ENCODE measurements at places on chromosomes 6 and 20. TPM values are rescaled to one million over a fixed set of nuclear protein-coding genes. Genes with fewer than 3 reads are reported as not detected.

DNA sequence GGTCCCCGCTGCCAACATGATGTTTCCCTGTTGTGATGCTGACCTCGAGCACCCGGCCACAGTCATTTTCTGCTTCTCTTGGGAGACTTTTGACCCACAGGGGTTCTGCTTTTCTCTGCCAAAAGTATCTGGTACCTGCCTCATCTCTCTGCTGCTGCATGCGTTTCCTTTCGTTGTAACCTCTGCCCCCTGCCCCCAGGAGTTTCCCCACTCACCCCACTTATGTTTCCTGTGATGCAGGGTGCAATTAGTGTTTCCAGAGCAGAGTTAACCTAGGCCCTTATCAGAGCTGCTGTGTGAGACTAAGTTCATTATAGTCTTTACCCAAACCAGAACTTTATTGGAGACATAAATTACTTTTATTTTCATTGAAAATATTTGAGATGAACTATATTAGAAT lies 65.2 kb upstream of the EDN3 start:
- H3K4me1 ChIP-seq = no peaks in the 10 kb centered on the region
- DNase-seq = no peak
- no peaks in the 10 kb centered on the region for H3K36me3 ChIP-seq
- H3K27ac ChIP-seq = no peak overlapping the region

- no peak for DNase-seq
- H3K36me3 ChIP-seq = no peaks in the 10 kb centered on the region
- no peak overlapping the region for H3K27ac ChIP-seq
- H3K4me3 ChIP-seq = no peak overlapping the region
- H3K4me1 ChIP-seq = no peaks in the 10 kb centered on the region
These were observed 189.9 kb upstream of the PRDM1 start for GRCh38 chr6:105896052-105896820.

DNA sequence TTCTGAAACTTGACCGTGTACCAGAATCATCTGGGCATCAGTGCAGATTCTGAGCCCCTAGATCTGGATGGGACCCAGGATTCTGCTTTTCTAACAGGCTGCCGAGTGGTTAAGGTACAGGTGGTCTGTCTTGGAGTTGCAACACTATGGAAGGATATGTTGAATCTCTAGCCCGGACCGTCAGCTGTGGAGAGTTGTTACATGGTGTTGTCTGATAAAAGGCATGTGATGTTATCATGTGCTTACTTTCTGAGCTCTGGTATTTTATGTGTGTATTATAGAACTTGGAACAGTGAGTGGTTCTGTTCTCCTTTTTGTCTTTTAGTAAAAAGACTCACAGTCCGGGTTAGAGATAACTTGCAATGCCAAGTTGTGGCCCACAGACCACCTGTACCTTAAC lies 123.0 kb downstream of the JARID2 start:
- H3K4me1 ChIP-seq = peaks cover 5% of the 10 kb centered on the region
- H3K27ac ChIP-seq = no peak overlapping the region
- no peaks in the 10 kb centered on the region for H3K36me3 ChIP-seq
- no peak for DNase-seq
- H3K27me3 ChIP-seq = no peaks in the 10 kb centered on the region

GRCh38 chr20:40868551-40869217 lies 159.9 kb upstream of the TOP1 start:
- peak overlapping the region; percentile 63 for H3K27ac ChIP-seq
- DNase-seq = peak; percentile 47
- H3K36me3 ChIP-seq = no peaks in the 10 kb centered on the region
- H3K27me3 ChIP-seq = no peaks in the 10 kb centered on the region
- H3K4me1 ChIP-seq = peaks cover 3% of the 10 kb centered on the region

GRCh38 chr20:18702736-18703135 lies 110.8 kb upstream of the SCP2D1 start:
- DNase-seq = no peak
- no peaks in the 10 kb centered on the region for H3K36me3 ChIP-seq
- no peaks in the 10 kb centered on the region for H3K27me3 ChIP-seq
- no peak overlapping the region for H3K4me3 ChIP-seq

DNA sequence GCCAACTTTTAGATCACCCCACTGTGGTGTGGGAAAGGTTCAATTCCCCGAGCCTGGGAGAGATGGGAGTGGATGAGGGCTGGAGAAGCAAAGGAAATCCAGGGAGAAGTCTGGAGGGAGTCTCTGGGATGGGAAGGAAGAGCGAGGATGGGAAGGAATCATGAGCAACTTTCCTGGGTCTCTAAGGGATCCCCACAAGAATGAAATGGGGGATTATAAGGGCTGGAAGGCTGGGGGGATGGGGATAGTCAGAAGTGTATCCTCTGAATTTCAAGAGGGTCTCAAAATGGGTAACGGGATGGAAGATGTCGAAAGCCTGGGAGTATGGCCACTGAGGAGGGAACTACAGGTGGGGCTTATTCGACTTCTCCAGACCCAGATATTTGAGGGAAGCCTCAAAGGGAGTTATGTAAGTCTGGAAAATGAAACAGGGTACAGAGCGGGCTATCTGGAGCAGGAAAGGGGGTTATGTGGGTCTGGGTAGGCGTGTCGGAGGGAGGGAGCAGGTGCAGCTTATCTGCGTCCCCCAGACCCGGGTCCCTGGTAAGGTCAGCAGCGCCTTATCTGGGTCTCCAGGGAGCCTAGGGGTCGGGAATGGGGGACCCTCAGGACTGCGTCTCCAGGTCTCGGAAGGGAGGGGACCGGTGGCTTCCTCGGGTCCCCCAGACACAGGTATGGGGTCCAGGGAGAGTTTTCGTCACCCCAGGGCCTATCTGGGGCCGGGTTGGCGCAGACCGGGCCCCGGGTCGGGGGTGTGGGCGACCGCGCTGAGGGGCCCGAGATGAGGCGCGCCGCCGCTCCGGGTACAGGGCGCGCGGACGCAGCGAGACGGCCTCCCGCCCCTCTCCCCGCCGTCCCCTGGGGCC lies 550 bp downstream of the PLAGL2 start:
- no peaks in the 10 kb centered on the region for H3K27me3 ChIP-seq
- no peaks in the 10 kb centered on the region for H3K36me3 ChIP-seq
- peak overlapping the region; percentile 97 for H3K27ac ChIP-seq
- peak overlapping the region; percentile 99 for H3K4me3 ChIP-seq

DNA sequence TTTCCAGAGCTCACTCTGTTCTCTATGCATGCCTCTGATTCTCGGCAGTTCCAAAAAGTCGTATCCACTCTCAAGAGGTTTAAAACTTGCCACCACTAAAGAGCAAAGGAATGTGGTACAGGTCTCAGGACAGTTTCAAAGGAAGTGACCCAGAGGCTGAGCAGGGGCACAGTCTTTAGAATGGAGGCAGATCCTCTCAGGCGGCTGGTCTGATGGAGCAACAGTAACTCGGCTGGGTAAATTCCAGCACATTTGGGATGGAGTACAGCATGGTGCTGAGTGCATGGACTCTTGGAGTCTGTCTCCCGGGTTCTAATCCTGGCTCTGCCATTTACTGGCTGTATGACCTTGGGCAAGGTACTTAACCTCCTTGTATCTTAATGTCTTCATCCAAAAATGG lies 88.1 kb upstream of the BACH2 start:
- H3K36me3 ChIP-seq = no peaks in the 10 kb centered on the region
- no peaks in the 10 kb centered on the region for H3K27me3 ChIP-seq
- no peaks in the 10 kb centered on the region for H3K4me1 ChIP-seq
- no peak for DNase-seq
- H3K4me3 ChIP-seq = no peak overlapping the region
- H3K27ac ChIP-seq = no peak overlapping the region

DNA sequence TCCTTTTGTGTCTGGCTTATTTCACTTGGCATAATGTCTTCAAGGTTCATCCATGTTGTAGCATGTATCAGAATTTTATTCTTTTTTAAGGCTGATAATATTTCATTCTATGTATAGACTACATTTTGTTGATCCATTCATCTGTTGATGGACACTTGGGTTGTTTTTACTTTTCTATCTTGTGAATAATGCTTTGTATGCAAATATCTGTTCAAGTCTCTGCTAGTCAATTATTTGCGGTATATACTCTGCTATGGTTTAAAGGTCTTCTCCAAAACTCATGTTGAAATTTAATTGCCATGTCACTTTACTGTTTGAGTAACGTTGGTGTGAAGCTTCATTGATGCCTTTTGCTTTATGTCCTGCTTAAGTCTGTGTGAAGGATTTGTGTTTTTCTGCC lies 27.5 kb downstream of the ECI2 start:
- no peaks in the 10 kb centered on the region for H3K4me1 ChIP-seq
- no peak for DNase-seq
- H3K27ac ChIP-seq = no peak overlapping the region
- H3K27me3 ChIP-seq = no peaks in the 10 kb centered on the region
- H3K36me3 ChIP-seq = no peaks in the 10 kb centered on the region

DNA sequence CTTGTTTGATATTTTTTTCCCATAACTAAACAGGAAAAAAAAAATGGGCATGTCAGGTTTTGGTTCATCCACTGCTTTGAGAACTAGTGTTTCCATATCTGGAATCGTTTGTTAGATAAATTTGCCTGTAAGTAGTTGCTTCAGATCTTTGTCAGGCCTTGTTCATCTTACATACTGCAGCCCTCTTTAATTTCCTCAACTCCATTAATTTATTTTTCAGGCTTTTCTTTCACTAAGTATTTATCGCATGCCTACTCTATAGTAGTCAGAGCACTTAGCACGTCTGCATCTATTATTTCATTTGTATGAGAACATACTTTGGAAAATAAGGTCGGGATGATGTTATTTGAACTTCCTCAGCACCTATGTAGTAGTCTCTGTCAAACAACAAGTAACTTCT lies 80.9 kb downstream of the CAP2 start:
- no peaks in the 10 kb centered on the region for H3K36me3 ChIP-seq
- no peak overlapping the region for H3K4me3 ChIP-seq
- no peaks in the 10 kb centered on the region for H3K4me1 ChIP-seq
- DNase-seq = no peak
- H3K27ac ChIP-seq = no peak overlapping the region
- no peaks in the 10 kb centered on the region for H3K27me3 ChIP-seq

GRCh38 chr6:164661716-164662115 lies 647.7 kb downstream of the C6orf118 start:
- no peaks in the 10 kb centered on the region for H3K36me3 ChIP-seq
- no peak overlapping the region for H3K4me3 ChIP-seq
- H3K4me1 ChIP-seq = no peaks in the 10 kb centered on the region
- DNase-seq = no peak
- no peaks in the 10 kb centered on the region for H3K27me3 ChIP-seq

DNA sequence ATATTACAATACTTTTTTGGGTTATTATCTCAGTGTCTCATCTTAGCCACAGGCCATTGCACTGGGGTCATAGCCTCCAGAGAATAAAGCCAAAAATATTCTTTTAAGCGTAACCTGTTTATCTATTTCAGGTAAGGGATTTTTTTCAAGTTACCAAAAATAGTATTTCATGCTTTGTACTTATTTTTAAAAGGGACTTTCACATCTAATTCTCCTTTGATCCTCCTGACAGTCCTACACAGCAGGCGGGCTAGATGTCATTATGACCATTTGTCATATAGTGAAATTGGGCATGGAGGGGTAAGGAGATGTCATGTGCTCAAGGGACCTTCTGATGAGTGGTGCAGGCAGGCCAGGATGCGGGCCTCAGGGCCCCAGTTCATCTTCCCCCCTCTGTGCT lies 68.9 kb downstream of the TBC1D7 start:
- H3K4me3 ChIP-seq = no peak overlapping the region
- no peaks in the 10 kb centered on the region for H3K4me1 ChIP-seq
- no peak overlapping the region for H3K27ac ChIP-seq

DNA sequence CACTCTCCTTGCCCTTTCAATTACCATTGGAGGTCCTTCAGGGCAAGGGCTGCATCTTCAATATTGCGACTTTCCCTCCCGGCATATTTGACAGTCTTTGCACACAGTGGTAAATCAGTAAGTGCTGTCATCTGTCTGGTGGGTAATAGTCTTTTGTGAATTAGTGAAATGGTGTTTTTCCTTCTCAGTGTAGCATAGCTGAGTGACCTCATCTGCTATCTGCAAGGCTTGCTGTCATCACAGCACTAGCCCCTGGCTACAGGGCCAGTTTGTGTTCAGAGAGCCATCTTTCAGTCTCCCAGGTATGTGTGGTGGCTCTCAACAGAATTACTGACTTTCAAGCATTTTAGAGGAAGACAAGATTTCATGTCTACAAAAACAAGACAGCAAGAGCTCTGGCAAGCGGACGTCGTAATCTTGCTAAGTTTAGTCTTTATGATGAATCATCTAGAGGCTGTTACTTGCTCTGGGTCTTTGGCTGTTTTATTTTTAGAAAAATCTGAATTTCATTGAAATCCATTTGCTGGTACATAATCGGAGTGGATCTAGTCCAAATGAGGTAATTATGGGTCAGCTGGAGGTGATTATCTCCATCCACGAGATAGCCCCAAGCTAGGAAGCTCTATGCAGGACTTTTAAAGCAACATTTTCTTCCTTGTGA lies 528.9 kb downstream of the EPM2A start:
- no peak for DNase-seq
- no peaks in the 10 kb centered on the region for H3K27me3 ChIP-seq
- no peak overlapping the region for H3K4me3 ChIP-seq
- H3K27ac ChIP-seq = peak overlapping the region; percentile 51
- H3K36me3 ChIP-seq = no peaks in the 10 kb centered on the region
- no peaks in the 10 kb centered on the region for H3K4me1 ChIP-seq

- no peaks in the 10 kb centered on the region for H3K36me3 ChIP-seq
- H3K27ac ChIP-seq = no peak overlapping the region
- H3K4me3 ChIP-seq = no peak overlapping the region
- DNase-seq = no peak
- H3K27me3 ChIP-seq = no peaks in the 10 kb centered on the region
These were observed 160.4 kb upstream of the TAB2 start for GRCh38 chr6:149157126-149157525.

DNA sequence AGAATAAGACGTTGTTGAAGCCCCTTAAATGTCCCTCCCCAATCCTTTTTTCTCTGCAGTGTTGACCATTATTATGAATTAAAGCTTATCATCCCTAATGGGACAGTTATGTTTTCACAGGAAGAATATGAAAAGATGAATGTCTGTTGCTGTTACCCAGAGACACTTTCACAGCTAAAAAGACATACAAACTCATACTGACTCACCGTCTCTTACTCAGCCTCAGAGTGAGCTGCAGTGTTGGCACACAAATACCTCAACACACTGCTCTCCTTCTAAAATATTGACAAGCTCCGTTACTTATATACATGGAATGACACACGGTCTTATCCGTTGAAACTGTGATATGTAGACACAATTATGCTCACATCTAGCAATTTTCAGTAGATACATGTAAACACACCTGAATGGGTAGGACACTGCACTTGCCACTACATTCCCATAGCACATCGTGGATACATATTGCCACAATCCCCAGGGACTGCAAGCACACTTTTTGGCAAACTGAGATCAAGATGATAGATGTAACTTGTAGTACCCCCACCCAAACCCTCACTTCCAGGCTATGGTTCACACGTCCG lies 9.6 kb upstream of the SAPCD1 start:
- no peak overlapping the region for H3K27ac ChIP-seq
- H3K36me3 ChIP-seq = no peaks in the 10 kb centered on the region
- H3K27me3 ChIP-seq = no peaks in the 10 kb centered on the region
- H3K4me3 ChIP-seq = no peak overlapping the region
- H3K4me1 ChIP-seq = no peaks in the 10 kb centered on the region
- no peak for DNase-seq

The THBS2 gene
- 73.0 TPM for total RNA-seq

The ALDH8A1 gene
- 1.5 TPM for total RNA-seq

The VSX1 gene
- 0.44 TPM for total RNA-seq

The TSHZ2 gene
- 106 TPM for total RNA-seq

The GPR6 gene
- not detected for total RNA-seq

The GFRAL gene
- total RNA-seq = not detected

The EYA2 gene
- total RNA-seq = 12.5 TPM

The SIRPB2 gene
- total RNA-seq = 2.9 TPM

Measured in breast epithelium (tissue), 4 donors.